ENCODE measurements at places on chromosomes 2 and 18.

GRCh38 chr2:169771612-169772011 is 27.1 kb upstream of the SSB start:
- DNase-seq: no peak

DNA sequence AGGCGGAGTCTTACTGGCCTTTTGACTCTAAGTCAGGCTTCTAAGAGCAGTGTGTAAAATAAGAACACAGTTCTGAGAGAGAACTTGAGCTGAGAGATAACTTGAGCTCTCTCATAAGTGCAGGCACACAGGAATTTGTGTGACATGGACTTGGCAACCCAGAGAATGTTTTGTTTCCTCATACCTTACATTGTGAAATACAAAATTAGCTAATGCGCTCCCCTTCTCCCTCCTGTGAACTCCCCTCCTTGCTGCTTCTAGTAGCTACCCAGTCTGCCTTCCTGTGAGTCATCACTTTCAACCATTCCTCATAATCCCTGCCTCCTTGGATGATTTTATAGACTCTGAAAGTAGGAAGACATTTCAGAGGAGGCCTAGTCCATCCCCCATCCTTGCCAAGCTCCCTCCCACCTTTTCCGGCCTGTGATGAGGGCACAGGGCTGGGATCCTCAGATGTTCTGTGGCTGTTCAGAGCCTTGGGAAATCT is 22.6 kb downstream of the FER1L5 start:
- DNase-seq: no peak

GRCh38 chr2:154229966-154230365 is 358.2 kb downstream of the GALNT13 start:
- no peak for DNase-seq

- peak; percentile 61 for DNase-seq
Observed at GRCh38 chr2:29014811-29015421, 33.8 kb downstream of the TOGARAM2 start.

Measured in T-helper 9 cell (primary cell).